ENCODE measurements at places on chromosomes 12 and 14.

GRCh38 chr14:20662968-20663732 is 21.2 kb upstream of the RNASE4 start:
- DNase-seq, result peak; percentile 69

DNA sequence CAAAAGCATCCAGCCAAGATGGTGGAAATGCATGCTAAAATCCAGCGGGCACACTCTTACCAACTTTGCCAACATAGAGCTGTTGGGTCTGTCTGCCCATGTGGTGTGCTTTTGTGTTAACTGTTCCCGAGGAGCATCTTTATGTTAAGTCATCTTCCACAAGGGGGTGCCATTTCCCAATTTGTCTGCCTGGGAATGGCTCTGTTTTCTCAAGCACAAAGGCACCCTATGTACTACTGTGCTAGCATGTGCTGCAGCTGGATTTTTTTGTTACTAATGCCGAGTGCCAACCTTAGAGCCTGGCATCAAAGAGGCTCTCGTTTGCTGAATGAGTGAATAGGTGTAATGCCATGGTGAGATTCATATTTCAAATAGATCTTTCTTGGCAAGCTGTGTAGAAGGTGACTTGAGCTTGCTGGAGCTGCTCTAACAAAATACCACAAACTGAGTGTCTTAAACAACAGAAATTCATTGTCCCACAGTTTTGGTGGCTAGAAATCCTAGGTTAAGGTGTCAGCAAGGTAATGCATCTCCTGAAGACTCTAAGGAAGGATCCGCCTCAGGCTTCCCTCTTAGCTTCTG is 74.3 kb downstream of the TRHDE start:
- no peak for DNase-seq

GRCh38 chr14:31265701-31266398 is 58.3 kb upstream of the HECTD1 start:
- no peak for DNase-seq

- no peak for DNase-seq
Measured at GRCh38 chr12:79644274-79645234, 46.2 kb downstream of the PAWR start.

- no peak for DNase-seq
Measured at GRCh38 chr14:65204056-65204455, 101.7 kb upstream of the MAX start.

- no peak for DNase-seq
Measured at GRCh38 chr14:81315341-81315740, 84.8 kb downstream of the STON2 start.

DNA sequence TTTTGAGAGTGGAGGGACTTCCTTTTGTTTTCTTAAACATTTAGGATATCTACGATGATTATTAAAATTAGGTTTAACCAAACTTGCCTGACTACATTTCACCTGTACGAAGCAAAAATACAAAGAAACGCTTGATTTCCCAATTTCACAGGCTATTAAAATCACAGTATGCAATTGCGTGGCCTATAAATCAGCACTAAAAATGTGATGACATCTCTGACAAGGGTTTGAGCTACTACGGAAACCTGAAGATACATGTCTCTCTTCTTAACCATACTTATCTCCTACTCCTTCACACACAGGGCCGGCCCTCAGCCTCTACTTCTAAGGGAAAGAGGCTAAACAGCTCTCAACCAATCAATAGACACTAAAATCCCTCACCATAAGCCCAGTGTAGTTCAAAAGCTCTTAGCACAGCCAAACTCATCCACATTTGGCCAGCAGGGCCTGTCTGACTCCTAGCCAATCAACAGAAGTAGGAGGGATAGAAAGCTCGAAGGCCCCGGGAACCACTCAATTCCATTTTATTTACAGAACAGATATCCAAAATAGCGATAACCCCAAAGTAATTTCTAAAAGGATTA is 137.3 kb downstream of the FOXN3 start:
- DNase-seq, result no peak

GRCh38 chr12:6604259-6605029 is 2.7 kb downstream of the CHD4 start:
- DNase-seq, result no peak

- no peak for DNase-seq
Measured at GRCh38 chr14:54342806-54343205, 54.0 kb upstream of the CDKN3 start.

DNA sequence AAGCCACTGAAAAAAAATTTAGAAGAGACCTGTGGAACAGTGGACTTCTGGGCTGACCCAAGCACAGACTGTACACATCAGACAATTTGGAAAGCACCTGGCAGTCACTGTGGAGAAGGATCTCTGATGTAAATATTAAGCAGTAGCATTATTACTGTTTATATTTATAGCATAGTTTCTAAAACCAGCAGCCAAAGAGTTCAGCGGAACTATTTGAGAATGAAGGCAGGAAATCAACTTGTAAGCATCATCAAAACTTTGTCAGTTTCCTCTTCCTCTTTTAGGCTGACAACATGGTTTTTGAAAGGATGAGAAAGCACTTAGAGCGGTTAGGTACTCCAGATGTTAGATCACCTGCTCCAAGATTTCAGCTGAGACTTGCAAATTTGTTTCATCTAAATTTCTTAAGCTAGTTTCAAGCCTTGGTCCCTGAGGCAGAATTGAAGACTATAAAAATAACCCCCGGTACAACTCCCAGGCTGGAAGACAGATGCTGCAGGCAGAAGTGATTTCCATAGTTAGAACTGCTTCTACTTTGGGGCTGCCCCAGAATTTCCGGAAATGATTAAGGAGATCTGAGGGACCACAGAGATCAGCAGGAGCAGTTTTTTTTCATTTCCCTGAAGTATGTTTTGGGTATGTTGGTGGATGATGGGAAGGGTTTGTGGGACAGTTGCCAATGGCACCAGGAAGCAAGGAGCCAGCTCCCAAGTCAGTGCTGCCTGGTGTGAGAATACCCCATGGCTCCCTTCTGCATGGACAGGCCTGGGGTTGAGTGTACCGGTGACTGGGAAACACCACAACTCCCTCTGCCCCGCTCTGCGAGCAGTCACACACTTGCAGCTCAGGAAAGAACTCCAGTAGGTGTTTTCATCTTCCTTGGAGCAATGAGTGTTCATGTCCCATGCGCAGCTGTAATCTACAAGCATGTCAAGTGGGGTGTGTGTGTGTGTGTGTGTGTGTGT is 354.5 kb downstream of the NUAK1 start:
- DNase-seq, result no peak

GRCh38 chr14:100297320-100298300 is 8.6 kb downstream of the SLC25A29 start:
- no peak for DNase-seq
